CD4-positive, CD25-positive, alpha-beta regulatory T cell (primary cell): ENCODE measurements at places on chromosomes 5 and 9. TPM values are rescaled to one million over a fixed set of nuclear protein-coding genes. Genes with fewer than 3 reads are reported as not detected.
A peak's percentile ranks its signal among the peaks of the same experiment; 100 is the strongest.

HIGD2A gene
- 228 TPM for polyA plus RNA-seq

THOC3 gene
- 199 TPM for polyA plus RNA-seq

UAP1L1 gene
- 3.6 TPM for polyA plus RNA-seq

PCDHGA6 gene
- polyA plus RNA-seq, result not detected

ENHO gene
- not detected for polyA plus RNA-seq

PROB1 gene
- 0.86 TPM for polyA plus RNA-seq

GARNL3 gene
- polyA plus RNA-seq, result not detected

SAXO1 gene
- 0.10 TPM for polyA plus RNA-seq

PROP1 gene
- polyA plus RNA-seq, result not detected

ARID3C gene
- polyA plus RNA-seq, result not detected

KLF9 gene
- polyA plus RNA-seq, result 2.4 TPM

GRM6 gene
- not detected for polyA plus RNA-seq

- no peak for DNase-seq
These were observed 370.6 kb downstream of the DMRTA1 start for GRCh38 chr9:22817181-22817580.

DNA sequence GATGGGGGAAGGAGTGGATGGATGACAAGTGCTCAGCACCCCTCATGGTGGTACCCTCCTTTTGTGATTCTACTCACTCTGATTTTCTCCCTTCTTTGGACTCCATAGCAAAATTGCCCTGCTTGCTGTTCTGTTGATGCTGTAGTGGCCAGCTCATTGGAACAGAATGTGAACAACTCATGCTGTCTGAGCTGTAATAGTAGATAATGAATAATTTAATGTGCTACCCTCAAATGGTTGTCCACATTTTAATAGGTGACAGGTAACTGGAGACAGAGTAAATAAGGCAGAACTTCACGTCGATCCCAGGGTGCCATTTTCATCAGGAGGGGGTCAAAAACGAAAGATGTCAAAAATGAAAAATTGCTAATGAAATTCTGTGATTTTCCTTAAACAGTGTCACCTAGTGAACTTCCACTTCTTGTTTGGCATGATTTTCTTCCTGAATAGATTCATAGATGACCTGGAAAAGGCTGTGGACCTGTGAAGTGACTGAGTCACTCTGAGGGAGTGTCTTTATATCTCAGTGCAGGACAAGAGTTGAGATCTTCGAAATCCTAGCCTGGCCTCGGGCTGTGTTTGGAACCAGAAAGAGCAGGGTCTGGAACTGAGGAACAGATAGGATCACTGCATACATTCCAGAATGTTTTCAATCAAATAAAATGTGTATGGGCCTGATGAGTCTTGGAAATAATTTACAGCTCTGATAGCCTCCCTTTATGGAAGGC, 270.2 kb downstream of the PSAT1 start:
- DNase-seq, result no peak

- no peak for DNase-seq
These were observed 166.1 kb upstream of the ADRA1B start for GRCh38 chr5:159750226-159750625.

DNA sequence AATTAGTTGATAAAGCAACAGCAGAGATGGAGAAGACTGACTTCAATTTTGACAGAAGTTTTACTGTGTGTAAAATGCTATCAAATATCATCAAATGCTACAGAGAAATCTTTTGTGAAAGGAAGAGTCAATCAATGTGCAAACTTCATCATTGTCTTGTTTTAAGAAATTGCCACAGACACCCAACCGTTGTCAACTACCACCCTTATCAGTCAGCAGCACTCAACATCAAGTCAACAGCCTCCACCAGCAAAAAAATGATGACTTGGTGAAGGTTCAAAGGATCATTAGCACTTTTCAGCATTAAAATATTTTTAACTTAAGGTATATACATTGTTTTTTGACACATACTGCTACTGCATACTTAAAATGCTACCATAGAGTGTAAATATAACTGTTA, 888.8 kb downstream of the CDH18 start:
- DNase-seq, result no peak

- no peak for DNase-seq
These were observed 102.2 kb upstream of the IER5L start for GRCh38 chr9:129280236-129280622.

- peak; percentile 68 for DNase-seq
These were observed 5.8 kb upstream of the TRIM41 start for GRCh38 chr5:181217111-181217802.

DNA sequence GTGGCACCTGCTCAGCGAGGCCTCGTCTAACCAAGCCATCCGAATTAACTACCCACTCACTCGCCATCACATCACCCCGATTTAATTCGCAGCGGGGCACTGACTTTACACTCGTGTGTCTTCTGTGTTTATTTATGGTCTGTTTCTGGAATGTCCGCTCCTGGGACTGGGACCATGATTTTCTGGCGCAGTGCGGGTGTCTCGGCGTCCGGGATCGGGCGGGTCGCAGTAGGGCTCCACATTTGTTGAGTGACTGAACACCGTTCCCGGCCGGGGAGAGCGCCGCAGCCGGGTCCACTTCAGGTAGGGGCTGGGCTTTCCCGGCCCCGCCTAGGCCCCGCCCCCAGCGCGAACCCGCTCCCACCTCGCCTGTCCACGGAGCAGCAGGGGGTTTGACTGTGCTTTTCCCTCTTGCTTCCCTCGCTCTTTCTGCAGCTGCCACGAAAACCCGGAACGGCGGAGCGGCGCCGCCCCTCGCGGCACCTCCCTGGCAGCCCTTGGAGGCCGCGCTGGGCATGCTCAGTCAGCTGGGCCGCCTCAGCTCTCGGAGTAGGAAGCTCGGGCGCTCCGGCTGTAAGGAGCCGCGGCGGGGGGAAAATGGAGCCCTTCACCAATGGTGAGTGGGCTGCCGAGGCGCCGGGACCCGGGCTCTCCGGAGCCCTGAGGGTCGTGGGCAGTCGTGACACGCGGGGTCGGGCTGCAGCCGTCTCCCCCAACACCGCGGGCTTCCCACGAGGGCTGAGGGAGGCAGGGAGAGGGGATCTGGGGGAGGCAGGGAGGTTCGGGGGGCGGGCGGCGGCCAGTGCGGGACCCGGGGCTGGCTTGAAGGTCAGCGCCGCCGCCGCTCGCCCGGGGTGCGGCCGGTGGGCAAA, at the start of gene LNPEP:
LNPEP (plus strand) TSS at position 522 of the 872 bp plus-strand sequence; CDS start at position 598, 76 bp downstream.
- DNase-seq, result peak; percentile 92

GRCh38 chr9:91138760-91139159, 223.0 kb downstream of the AUH start:
- DNase-seq, result no peak

GRCh38 chr5:127860291-127860690, 157.1 kb downstream of the CCDC192 start:
- no peak for DNase-seq

DNA sequence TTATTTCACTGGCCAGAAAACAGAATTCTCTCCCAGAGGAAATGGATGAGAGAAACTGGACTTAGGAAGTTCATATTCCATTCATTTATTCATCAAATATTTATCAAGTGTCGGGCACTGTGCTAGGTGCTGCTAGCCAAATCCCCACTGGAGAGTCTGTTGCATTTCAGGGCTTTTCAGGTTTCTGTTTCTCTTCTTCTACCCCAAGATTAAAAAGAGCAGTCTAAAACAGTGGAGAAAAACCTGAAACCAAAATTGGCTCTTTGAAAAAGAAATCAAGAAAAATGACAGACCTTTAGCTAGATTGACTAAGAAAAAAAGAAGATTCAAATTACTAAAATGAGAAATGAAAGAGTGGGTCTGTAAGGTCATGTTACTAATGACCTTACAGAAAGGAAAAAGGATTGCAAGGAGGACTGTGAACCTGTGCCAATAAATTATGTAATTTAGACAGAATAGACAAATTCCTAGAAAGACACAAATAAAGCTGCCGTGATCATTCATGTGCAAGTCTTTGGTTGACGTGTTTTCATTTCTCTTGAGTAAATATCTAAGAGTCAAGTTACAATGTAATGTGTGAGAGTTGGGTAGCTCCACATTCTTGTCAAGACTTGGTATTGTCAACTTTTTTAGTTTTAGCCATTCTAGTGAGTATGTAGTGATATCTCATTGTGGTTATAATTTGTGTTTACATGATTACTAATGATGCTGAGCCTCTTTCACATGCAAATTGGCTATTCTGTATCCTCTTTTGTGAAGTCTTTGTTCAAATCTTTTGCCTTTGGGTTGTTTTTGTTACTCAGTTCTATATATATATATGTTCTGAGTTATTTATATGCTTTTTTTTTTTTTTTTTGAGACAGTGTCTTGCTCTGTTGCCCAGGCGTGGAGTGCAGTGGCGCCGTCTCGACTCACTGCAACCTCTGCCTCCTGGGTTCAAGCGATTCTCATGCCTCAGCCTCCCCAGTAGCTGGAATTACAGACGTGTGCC, 23.7 kb downstream of the SNX30 start:
- DNase-seq, result no peak

GRCh38 chr5:147859962-147860640, 18.4 kb upstream of the SCGB3A2 start:
- DNase-seq, result no peak

GRCh38 chr9:70589571-70590314, 175.3 kb upstream of the KLF9 start:
- DNase-seq, result no peak

DNA sequence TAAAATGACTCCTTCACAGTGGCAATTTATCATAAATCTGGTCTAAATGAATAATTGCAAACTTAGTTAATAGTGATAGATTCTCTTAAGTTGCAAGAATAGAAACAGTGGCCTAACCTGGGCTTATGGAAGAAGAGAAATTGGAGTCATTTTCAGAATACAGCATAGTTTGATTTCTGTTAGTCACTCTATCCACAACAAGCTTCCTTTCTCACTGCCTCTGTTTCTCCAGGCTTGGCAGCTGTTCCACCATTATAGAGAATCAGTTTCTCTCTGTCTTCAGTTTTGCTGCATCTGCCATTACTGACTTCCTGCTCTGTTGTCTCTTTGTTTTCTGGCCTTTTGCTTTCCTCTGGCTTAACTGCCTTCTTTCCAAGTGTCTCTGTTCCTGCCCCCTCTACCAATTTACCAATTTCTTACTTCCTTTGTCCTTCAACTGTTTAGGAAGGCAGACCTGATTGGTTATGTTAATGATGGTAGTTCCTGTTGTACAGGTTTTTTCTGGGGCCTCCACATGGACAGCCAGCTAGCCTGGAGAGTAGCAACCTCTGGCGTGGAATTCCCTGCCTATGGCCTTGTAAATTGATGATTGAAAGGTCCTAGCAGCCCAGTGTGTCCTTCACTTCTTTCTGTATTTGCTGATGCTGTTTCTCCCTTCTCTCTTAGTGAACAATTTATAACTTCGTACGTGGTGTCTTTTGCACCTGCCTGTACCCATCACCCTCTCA, 75.9 kb upstream of the RASGRF2 start:
- no peak for DNase-seq

DNA sequence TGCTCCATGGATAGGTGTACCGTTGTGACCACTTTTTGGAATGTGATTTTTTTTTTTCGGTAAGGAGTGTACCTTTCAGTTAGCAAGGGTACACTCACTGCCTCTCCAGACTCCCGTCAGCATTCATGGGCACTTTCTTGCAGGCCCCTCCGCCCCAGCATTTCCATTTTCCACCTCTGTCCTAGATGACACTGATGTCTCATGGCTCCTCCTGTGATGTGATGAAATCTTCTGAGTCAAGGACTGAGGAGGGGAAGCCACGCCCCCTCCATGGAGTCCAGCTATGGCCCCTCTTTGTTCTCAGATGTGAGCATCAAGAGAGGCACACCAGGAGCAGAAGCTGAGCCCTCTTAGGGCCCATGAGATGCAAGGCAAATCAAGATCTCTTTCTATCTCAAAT, 61.8 kb downstream of the CTSL start:
- DNase-seq, result no peak

DNA sequence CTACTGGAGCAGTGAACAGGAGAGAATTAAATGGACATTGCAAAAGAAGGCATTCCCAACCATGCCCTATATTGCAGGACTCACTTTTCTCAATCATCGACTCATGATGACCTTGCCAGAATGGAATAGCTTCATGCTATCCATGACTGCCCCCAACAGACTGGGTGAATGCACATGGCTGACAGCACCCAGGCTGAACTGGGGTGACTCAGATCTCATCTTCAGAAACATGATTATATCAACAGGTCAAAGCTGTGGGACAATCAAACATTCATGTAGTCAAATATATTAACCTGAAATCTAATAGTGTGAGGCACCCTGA, 34.7 kb upstream of the MIER3 start:
- DNase-seq, result no peak

DNA sequence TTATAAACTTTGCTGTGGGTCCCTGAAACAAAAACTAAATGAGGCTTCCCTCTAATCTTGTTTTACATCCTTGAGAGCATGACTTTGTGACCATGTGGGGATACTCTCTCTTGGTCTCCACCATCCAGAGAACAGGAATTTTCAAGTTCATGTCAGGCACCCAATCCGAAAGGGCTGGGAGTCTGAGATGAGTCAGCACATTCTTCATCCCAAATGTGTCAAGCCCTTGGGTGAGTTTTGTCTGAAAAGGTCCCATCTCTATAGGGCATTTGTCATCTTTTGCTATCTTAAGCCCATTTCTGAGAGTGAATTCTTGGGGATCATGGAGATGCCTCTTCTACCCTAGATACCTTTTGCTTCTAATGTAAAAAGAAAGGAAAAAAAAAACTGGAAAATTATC, 26.9 kb upstream of the RAPGEF6 start:
- no peak for DNase-seq
